Stimulated activated CD4-positive, alpha-beta T cell treated with anti-CD3 and anti-CD28 coated beads, Interleukin-1b, Interleukin-23, amount 100 ng/mL, for 1 hour (primary cell): ENCODE measurements at places on chromosomes 4 and X.

- DNase-seq, result no peak
Measured at GRCh38 chr4:106351016-106351415, 17.6 kb downstream of the GIMD1 start.

DNA sequence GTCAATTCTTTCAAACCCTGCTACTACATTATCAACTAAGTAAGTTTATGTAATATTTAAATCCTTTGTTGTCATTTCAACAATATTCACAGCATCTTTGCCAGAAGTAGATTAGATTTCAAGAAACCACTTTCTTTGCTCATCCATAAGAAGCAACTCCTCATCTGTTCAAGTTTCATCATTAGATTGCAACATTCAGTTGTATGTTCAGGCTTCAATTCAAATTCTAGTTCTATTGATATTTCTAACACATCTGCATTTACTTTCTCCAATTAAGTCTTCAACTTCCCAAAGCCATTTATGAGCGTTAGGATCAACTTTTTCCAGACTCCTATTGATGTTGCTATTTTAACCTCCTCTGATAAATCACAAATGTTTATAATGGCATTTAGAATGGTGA is 66.1 kb downstream of the BMP3 start:
- DNase-seq, result no peak

DNA sequence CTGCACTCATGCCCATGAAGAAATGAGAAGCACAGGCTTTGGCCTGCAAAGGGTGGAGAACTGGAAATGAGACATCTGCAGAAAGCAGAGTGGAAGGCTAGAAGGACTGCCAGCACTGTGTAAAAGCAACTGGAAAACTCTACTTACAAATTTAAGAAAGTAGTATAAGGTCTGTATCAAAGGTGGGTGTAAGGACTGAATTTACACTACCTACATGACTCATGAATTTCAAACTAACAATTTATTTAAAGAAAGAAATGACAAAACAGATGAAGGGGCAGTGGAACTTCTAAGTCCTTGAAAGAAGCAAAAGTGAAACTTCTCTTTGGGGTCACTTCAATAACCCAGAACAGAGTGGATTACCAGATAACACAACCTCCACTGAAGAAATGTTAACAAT is 71.2 kb downstream of the SLC10A7 start:
- no peak for DNase-seq

DNA sequence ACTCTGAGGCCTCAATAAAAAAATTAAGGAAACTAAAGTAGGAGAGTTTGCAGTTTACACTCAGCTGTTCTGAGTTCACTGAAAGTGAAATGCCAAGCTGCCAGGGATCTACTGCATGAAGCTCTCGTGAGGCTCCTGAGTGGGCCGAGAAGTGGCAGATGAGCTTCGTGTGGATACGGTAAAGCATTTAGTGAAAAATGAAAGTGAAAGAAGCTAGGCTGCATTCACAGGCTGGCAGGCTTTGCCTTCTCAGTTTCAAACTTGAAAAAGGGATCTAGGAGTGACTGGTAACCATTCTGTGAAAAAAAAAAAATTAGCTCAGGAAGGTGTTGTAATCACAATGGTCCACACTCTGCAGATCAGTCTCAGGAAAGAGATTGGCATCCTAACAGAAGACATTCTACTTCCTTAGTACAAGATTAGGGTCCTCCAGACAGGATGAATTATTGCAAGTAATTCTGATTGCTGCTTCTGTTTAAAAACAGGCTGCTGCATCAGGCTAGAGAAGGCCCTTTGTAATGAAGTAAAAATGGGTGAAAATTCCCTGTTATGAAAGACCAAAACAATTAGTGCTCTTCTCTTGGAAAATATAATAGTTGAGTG is 679.9 kb downstream of the RPA4 start:
- DNase-seq, result no peak

- DNase-seq, result no peak
Measured at GRCh38 chr4:72987741-72988729, 81.5 kb downstream of the COX18 start.

GRCh38 chrX:34612036-34612435 is 45.0 kb downstream of the TMEM47 start:
- DNase-seq, result no peak

DNA sequence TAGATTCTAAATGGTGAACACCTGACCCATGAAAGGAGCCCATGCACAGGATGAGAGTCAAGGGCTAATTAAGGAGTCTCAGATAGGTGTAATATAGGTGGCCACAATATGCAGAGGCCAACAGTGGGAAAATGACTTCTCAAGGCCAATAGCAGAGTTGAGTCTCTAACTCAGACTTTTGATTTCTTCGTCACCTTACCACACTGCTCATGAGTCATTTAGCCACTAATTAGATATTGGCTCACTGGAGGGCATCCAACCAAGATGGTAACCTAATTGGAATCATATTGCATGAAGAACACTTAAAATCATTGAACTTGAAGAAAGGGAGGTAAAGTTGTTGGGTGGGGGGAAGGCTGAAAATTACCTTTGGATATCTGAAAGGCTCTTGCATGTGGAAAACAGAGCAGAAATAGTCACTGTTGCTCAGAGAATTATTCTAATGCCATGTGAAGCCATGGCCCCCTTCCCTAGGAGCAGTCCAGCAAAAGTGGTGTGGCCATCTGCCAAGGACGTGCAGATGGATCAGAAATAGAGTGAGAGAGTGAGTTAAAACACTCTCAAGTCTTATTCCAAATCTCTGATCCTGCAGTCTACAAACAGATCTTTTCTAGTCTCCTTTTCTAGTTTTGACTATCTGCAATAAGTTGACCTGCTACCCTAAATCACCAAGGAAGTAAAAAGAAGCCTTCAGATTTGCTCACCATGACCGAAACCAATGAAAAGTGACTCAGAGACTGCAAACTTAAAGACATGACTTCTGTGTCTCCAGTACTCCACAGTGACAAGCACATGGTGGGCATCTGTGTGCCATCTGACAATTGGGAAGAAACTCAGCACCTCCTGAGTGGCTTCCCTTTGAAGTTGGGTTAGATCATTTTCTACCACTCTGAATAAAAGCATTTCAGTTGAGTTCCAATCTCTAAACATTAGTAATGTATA is 93.9 kb upstream of the C1QTNF7 start:
- DNase-seq, result no peak

DNA sequence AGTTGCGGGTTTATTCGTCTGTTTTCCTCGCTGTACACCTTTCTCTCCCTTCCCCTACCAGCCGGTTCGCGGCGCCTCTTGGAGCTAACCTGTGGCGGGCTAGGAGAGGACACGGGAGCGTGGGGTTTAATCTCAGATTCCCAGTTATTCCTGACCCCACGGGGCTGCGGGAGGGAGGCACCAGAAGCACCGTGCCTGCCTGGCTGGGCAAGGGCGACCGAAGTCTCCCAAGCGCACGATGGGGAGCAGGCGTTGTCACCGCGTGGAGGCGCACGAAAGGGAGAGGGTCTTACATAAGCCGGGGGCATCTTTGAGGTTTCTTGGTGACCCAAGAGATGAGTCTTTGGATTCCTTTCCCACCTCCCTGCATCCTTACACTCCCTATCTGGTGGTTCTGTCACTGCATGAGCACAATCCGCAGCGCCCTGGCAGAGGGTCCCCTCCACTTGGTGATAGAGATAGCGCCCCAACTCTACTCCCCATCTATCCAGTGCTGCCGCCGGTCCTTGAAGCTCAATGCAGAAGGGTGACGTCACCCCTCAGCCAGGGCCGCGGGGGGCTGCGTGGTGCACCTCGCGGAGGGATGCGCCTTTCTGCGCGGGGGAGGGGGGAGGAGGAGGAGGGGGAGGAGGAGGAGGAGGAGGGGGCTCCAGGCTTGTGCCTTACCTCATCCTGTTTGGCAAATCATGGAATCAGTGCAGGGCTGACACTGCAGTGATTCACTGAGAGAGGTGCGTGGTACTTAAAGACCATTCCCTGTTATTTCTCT is 793 bp downstream of the TSPAN7 start:
- DNase-seq, result no peak

DNA sequence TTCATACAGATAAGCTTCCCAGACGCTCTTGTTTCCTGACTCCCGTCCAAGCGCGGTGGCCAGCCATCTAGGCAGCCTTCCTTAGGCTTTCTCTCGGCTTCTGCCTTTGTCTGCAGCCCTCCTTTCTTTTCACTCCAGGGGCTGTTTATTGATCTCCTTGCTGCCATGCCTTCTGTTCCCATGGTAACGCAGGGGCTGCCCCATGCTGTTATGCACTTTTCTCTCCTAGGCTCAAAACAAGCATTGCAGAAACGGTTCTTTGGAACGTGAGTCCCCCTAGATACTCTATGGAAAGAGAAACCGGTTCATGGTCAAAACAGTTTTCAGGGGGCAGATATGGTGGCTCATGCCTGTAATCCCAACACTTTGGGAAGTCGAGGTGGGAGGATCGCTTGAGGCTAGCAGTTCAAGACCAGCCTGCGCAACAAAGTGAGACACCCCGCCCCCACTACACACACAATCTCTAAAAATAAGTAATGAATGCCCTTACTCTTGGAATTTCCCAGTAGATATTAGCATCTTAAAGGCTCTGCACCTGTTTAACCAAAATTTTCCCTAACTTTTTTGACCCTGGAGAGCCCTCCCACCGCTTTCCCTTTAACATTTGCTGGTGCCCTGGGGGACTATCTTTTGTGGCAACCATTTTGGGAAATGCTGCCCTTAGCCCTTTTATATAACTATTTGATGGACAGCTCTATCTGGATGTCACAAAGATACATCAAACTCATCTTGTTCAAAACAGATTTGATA is 53.9 kb upstream of the ZNF157 start:
- DNase-seq, result no peak

GRCh38 chr4:171629182-171629581 is 184.0 kb upstream of the GALNTL6 start:
- DNase-seq, result no peak

DNA sequence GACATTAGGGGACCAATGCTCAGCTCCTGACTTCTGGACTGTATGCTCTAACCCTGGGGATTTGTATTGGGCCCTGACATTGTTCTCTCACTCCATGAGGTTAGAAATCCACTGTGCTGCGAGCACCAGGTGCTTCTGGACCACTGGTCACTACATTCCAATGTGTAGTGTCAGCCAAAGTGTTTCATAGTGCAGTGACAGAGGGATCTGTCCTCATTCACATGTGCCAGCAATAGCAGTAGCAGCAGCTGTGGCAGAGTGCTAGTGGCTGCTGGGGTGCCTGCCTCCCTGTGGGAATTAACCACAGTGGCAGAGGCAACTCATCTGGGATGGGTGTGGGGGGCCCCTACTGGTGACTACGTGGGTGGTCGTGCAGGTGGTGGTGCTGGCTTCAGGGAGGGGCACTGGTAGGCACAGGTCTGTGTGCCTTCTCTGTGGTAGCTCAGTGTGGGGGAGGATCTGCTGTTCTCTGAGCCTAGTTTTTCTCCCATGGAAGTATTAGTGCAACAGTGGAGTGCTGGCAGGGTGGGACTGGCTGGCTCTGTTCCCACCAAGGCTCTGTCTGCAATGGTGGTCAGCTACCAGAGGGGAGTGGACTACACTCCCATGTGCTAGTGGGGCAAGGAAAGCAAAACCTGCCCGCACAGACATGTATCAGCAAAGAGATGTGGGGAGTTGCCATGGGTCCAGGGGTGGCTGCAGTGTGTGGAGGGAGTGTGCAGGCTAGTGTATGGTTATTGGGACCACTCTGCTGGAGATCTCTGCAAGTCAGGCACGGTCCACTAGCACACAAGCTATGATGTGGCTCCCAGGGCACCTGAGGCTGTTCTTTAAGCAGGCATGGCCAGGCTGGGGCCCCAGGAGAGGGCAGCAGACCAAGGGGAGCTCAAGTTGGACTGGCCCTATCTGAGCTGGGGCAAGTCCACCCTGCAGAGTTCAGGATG is 78.5 kb downstream of the SCLT1 start:
- DNase-seq, result no peak

GRCh38 chr4:10703766-10704429 is 19.3 kb upstream of the CLNK start:
- DNase-seq, result no peak

GRCh38 chrX:48606091-48606490 is 8.8 kb downstream of the WDR13 start:
- DNase-seq, result no peak

GRCh38 chr4:3686753-3687152 is 79.4 kb upstream of the ADRA2C start:
- no peak for DNase-seq
